Kidney (tissue), 22 donors: ENCODE measurements at places on chromosomes 2 and 18. TPM values are rescaled to one million over a fixed set of nuclear protein-coding genes. Genes with fewer than 3 reads are reported as not detected.

Gene FARSB
- total RNA-seq: 17.1 TPM

Gene CXXC1
- 88.7 TPM for total RNA-seq

Gene GPATCH11
- 6.0 TPM for total RNA-seq

Gene MYCN
- total RNA-seq: 1.7 TPM

Gene ZBTB7C
- 13.8 TPM for total RNA-seq

Gene IL1F10
- not detected for total RNA-seq

Gene POU3F3
- 118 TPM for total RNA-seq

Gene KCMF1
- total RNA-seq: 64.3 TPM
